ENCODE measurements at places on chromosomes 4 and X.

DNA sequence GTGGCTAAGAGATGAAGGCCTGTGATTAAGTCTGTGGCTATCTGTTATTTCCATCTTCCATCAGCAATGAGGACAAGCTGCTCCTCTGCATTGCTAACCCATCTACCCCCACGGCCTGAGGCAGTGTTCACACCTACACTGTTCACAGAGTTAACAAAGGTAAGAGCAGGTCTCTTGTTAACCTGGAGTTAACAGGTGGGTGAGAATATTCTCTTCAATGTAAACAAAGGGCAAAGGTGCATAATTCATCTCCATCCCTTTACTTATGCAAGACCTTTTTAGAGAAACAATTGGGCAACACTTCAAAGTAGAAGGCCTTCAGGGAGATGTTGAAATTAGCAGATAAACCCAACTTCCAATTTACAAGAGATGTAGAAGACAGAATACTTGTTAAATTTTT, 2.8 kb downstream of the SLC35A2 start:
- no peak for DNase-seq

GRCh38 chr4:87560802-87561201, 31.6 kb upstream of the SPARCL1 start:
- no peak for DNase-seq

- DNase-seq, result no peak
Measured at GRCh38 chr4:71257761-71258160, 81.1 kb upstream of the SLC4A4 start.

GRCh38 chr4:85762529-85762871, 287.6 kb downstream of the ARHGAP24 start:
- no peak for DNase-seq

GRCh38 chrX:21870494-21870893, 14.7 kb downstream of the YY2 start:
- DNase-seq, result no peak

All from activated T-helper 1 cell treated with anti-CD3 and anti-CD28 coated beads, Interleukin-12 subunit alpha, Interleukin-12 subunit beta, Interleukin-2, Interleukin-4 antibody, amounts not matched to agents 30 ng/mL and 10 ng/mL and 1 ng/mL, durations not matched to agents 14 hours and 24 hours and 36 hours (primary cell).